NCI-H524 (cell line): ENCODE measurements at places on chromosomes 4 and X.

- peak; percentile 51 for DNase-seq
These were observed 191.4 kb downstream of the MGST2 start for GRCh38 chr4:139857021-139857420.

DNA sequence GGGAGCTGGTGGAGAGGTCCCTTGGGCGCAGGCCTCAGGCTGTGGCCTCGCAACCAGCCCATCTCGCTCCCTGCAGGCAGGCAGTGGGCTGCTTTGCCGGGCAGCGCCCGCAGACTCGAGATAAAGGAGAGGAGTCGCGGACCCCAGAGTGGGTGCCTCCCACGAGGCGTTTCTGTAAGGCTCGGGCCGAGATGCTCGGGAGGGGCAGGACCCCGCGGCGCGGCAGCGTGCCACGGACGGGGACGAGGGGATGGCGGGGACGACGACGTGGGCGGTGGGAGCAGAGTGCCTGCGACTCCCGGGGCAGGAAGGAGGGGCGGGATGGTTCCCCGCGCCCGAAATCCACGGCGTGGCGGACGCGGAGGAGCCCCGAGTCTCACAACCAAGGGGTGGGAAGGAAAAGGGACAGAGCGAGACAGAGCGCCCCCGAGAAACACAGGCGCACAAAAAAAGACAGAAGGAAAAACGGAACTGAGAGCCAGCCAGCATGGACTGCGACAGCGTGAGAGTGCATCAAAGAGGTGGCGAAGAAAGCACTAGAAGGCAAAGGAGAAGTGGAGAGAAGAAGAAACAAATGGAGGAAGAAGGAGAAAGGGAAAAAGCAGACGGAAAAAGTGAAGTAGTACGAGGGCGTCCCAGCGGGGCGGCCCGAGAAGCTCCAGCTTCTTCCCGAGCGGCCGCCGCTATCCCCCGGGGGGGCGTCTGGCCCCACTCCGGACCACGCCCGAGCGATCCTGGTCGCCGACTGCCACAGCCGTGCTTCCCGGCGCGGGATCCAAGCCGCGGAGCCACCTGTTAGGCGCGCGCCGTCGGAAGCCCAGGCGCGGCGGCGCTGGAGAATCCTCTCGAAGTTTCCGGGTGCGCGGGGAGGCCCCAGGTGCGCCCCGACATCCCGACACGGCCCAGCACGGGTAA is 1.5 kb downstream of the BEND4 start:
- peak; percentile 37 for DNase-seq

- no peak for DNase-seq
These were observed 10.5 kb downstream of the CD99 start for GRCh38 chrX:2701600-2701999.

DNA sequence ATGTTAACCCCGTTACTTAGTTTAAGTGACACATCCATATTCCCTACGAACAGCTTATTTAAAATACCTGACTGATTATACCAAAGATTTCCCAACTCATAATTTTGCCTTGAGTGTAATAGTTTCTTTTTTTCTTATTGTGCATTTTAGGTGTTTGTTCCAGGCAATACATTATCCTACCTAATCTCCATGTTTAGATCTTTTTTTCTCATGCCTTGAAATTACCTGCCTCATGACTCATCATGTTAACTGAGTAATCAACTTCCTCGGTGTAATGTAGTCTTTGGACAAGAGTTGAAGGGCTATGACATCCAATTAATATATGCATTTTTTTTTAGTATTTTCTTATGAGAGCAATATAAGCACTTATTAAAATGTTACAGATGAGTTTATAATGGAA is 228.7 kb upstream of the ANKRD50 start:
- no peak for DNase-seq

DNA sequence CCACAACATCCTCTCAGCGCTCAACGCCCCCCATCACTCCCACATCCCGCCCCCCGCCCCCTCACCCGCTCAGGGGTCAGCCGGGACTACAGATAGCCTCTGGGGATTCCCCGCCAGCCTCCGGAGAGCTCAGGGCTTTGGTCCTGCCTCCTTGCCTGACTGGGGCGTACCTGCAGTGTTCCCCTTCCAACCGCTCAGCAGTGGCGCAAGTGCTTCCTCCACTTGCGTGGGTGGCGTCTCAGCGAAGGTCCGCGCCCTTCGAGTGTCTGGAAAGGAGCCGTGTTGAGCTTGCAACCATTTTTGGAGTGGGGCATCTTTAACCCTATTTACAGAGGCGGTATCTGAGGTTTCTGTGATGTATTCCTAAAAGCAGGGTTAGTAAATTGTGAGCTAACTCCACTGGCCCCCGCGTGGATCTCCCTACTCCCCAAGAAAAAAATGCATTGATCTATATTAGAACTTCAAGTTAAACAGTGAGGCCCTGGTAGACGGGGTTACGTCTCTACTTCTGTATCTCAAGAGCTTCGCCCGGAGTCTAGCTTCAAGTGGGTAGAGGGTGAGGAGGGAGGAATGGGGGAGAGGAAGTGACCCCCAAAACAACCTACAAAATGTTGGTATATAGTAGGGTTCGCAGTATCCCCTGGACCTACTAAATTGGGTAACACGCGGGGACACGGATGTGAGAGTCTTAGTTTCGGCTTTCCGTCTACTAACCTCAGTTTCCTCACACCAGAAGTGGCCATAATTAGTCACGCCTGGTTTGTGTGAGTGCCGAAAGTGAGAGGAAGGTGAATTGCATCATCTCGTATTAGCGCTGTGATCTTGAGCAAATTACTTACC is 16.1 kb downstream of the NKX3-2 start:
- DNase-seq, result peak; percentile 37

DNA sequence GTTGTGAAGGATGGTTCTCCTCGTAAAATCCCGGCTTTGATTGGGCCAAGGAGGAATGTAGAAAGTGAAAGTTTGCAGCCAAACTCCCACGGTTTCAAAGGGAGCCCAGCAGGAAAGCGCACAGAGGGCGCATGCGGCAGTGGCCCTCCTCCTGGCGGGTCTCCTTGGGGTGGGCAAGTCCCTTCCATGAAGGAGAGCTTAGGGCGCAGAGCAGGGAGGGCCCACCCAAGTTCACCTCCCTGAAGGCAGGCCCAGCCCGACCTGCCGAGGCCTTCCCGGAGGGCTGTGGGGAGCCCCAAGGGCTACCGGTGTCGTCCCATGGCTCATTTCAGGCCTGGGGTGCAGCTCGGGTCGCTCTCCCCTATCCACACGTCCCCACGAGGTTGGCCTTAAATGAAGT is 2.0 kb downstream of the PDZD4 start:
- no peak for DNase-seq

DNA sequence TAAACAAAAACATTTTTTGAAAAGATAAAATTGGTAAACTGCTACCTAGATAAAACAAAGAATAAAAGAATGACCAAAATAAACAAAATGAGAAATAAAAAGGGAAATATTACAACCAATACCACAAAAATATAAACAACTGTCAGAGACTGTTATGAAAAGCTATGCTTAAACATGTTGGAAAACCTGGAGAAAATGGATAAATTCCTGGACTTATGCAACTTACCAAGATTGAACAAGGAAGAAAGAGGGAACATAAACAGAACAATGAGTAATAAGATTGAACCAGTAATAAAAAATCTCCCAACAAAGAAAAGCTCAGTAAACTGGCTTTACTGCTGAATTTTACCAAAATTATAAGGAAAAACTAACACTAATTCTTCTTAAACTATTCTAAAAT is 518.7 kb downstream of the GRXCR1 start:
- DNase-seq, result no peak

GRCh38 chr4:42562016-42562415 is 94.9 kb downstream of the ATP8A1 start:
- DNase-seq, result no peak

DNA sequence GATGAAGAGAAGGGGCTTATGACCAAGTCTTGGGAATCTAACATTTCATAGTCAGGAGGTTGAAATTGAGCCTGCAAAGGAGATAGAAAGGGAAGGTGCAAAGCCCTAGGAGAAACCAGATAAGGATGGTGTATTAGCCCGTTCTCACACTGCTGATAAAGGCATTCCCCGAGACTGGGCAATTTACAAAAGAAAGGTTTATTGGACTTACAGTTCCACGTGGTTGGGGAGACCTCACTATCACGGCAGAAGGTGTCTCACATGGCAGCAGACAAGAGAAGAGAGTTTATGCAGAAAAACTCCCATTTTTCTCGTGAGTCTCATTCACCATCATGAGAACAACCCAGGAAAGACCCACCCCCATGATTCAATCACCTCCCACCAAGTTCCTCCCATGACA is 129.5 kb upstream of the LNX1 start:
- DNase-seq, result no peak
